CD4-positive, alpha-beta T cell treated with Interleukin-4 for 1 hour (primary cell): ENCODE measurements at places on chromosomes 13 and 19.
A peak's percentile ranks its signal among the peaks of the same experiment; 100 is the strongest.

GRCh38 chr19:53903055-53903680 is 5.9 kb upstream of the CACNG7 start:
- DNase-seq = no peak

- peak; percentile 66 for DNase-seq
These were observed 4.0 kb downstream of the EMP3 start for GRCh38 chr19:48329167-48329891.

DNA sequence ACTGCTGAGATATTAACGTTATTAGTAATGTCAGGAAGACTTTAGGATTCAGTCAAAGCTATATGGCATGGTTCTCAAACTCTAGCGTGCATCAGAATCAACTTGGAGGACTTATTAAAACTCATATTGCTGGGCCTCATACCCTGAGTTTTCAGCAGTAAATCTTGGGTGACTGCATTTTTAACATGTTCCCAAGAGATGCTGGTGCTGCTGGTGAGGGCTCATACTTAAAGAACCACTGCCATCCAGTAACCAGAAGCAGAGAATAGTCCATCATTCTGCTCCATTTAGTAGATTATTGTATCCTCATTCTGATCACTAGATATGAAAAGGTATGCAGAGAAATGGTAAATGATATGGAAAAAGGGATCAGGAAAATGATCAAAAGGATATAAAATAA is 7.9 kb downstream of the GPR12 start:
- no peak for DNase-seq

DNA sequence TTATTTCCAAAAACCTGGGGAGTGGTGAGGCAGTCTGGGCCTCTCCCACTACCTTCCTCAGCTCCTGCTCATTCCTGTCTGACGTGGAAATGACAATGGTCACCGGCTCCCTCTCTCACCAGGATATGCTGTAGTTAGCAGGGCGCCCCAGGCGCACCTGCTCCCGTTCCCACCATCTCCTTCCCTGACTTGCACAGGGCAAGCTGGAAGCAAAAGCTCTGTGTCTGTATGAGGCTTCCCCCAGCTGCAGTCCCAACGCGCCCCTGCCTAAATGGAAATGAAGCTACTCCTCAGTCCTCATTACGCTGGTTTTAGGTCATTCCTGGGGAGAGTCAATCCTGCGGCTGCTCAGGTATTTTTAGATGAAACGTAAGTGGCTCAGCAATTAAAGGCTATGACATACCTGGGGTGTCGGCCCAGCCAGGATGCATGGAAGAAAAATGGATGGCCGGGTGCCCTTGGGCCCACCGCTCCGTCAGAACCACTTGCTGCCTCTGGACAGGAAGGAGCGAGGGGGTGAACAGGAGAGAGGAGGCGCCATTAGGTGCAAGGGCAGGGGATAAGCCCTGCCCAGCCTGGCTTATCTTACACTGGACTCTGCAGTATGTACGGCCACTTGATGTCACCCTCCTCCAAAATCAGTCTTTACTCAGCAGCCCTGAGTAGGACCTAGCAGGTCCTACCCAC is 32.4 kb downstream of the DHRS12 start:
- DNase-seq = no peak

GRCh38 chr19:2040647-2041432 is 10.2 kb downstream of the MKNK2 start:
- DNase-seq = no peak
